ENCODE measurements at places on chromosomes 6 and 20.

- no peak for DNase-seq
These were observed 47.3 kb upstream of the DYNLRB1 start for GRCh38 chr20:34468951-34469350.

- DNase-seq: no peak
These were observed 54.6 kb downstream of the LYRM4 start for GRCh38 chr6:5205877-5206850.

DNA sequence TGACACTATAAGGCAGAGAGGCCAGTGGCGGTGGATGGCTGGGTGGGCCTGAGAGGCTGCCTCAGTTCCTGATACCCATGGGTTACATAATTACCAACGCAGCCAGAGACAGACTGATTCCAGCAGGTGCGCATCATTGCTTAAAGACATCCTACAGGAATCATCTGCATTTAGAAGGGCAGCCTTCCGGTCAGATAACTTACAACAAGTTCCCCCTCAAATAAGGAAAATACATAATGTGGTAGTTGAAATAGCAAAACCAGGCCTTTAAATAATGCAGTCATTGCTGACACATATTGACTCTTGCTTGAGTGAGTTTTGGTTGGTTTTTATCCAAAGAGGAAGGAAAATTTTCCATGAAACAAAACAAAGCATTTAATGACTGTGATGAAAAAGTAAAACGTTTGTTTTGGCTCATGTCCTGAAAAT, 81.9 kb downstream of the SIM1 start:
- no peak for DNase-seq

DNA sequence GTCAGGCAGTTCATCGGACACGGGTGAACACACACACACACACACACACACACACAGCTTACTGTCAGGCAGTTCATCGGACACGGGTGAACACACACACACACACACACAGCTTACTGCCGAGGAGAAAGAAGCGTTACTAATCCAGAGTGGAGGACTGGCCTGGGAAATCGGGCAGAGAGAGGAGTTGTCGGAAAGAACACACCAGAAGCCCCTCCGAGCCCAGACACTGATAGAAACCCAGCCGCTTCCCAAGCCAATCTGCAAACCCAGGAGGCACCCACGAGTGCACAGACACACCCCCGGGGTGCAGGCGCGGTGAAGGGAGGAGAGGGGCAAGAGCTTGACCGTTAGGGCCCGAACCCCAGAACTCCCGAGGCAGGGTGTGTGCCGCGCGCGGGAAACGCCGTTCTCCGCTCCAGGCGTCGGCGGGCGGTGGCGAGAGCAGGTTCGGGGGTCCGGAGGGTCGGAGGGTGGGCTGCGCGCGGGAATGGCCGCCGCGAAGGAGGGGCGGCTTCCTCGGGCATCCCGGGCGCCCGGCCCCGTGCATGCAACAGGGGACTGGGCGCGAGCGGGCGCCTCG, 636 bp downstream of the ELOVL2 start:
- DNase-seq: no peak

GRCh38 chr20:13142143-13142542, 78.9 kb upstream of the ISM1 start:
- DNase-seq: no peak

GRCh38 chr20:63896264-63897105, 1.6 kb downstream of the DNAJC5 start:
- DNase-seq: peak; percentile 26

DNA sequence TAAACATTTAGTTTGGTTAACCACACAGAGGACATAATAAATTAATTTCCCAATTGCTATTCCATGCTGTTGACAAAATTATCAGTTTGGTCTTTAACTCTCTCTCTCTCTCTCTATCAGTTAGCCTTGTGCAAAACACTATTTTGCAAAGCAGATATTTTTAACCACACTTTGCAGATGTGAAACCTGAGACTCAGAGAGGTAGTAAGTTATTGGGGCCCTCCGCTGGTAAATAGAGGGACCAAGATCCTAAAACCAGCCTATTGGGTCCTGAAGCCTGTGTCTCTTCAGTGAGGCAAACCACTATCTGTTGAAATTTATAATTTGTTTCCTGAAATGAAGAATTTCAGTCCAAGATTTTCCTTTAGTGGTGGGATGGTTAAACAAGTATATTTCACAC, 231.0 kb downstream of the SOD2 start:
- DNase-seq: no peak

DNA sequence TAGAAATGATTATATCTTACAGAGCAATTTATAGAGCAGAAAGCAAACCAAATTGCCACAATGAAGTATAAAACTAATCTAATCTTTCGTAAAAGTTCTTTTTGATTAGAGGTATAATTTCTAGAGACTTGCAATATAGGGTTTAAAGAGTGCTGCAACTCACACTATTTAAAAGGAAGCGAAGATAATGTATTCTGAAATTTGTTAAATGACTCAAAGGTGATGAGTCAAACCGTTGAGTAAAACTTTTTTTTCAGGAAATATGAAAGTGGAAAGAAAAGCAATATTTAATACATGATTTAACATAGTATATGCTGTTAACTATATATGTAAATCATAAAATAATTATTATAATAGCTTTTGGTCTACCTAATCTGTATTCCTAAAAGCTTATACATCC, 133.6 kb downstream of the SYNE1 start:
- no peak for DNase-seq

GRCh38 chr20:31907046-31907445, 36.6 kb downstream of the TTLL9 start:
- no peak for DNase-seq

DNA sequence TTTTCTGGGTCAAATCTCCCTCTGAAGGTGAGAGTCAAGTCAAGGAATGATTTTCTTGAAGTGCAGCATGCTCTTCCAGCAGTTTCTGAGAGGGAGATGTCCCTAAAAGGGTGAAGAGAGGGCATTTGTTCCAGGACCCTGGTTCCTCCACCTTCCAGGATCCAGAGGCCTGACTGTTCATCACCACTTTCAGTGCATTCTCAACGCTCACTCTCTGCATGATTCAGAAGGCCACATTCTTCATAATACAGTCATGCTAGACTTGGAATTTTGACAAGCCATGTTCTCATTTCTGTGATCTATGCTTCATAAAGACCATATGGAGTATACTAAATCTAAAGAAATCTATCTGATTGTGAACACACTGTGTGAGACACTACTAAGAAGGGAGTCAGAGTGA, 85.1 kb downstream of the PDE7B start:
- no peak for DNase-seq

- DNase-seq: no peak
These were observed 8.9 kb upstream of the MICB start for GRCh38 chr6:31489086-31489485.

DNA sequence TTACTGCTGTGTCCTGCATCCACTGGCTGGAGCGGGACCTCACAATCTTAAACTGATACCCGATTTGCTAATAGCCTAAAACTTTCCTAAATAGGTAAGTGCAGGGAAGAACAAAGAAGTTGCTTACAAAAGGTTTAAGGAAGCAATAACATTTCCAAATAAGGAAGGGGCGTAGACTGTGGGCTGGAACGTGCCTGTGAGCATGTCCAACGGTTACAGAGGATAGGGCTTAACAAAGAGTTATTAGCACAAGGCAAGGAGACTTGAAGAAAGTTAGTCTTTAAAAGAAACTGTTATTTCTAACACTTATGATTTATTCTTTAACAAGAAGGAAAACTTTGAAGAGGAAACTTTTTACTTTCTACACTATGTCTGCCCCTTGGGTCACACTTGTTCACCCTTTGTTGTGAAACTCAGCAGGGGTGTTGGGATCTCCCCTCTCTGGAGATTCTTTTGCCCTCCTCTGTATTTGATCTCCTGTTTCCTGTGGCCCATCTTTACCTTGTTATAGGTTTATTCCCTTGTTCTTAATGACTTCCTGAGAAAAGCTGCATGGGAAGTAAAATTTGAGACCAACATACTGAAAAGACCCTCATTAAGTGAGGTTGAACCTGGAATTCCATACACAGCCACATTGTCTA, 28.7 kb downstream of the KAT14 start:
- DNase-seq: no peak

GRCh38 chr6:125299257-125299656, 2.5 kb downstream of the HDDC2 start:
- DNase-seq: no peak

DNA sequence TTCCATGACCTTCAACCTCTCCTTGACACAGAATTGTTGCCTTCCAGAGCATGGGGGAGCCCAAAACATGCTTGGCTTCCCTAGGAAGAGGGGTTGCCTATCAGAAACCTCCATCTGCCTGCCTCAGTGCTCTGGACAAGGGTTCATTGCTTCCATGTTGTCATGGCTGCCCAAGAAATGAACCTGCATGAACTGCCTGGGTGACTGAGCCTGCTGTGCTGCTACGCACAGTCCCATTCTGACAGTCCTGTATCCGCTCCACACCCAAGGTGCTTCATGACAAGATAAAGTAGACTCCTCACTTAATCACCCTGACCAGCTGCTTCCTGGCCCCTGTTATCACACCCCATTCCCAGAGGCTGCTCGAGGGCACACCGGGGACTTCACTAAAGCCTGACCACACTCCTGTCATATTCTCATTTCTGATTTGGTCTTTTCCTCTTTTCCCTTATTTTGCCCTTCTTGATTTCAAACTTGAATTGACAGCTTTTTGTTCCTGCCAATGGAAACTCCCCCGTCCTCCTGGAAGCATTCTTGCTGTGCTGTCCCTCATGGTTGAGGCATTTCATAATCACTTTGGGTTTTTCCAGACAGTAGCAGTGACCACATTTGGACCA, 31.9 kb downstream of the GMPR start:
- no peak for DNase-seq

GRCh38 chr6:156410649-156411048, 366.5 kb upstream of the ARID1B start:
- no peak for DNase-seq

DNA sequence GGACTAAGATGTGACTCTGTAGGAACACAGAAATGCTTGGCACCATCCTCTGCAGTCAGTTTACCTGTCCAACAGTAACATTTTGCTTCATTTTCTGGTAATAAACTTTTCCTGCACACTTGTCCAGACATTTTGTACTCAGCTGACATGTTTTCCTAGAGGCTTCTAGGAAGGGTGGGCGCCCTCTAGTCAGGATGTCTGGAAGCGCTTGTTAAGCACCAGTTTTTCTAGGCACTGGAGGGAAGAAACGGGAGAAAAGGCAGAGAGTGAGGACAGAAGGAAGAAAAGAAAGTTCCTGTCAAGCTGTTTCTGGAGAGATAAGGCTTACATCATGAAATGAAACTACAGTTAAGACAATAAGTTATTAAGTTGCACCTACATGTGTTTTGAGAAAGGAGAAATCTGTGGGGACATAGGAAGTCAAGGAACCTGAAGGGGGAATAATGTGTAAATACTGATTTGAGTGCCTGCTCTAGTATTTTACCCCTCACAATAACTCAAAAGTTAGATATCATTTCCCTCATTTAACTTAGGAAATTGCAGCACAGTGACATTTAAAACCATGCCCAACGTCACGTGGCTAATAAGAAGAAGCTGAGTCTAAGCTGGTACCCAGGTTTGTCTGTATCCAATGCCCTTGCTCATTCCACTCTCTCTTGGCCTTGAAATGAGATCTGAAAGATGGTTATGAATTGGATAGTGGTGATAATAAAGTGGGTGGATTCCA, 42.7 kb upstream of the TNFRSF21 start:
- DNase-seq: no peak

DNA sequence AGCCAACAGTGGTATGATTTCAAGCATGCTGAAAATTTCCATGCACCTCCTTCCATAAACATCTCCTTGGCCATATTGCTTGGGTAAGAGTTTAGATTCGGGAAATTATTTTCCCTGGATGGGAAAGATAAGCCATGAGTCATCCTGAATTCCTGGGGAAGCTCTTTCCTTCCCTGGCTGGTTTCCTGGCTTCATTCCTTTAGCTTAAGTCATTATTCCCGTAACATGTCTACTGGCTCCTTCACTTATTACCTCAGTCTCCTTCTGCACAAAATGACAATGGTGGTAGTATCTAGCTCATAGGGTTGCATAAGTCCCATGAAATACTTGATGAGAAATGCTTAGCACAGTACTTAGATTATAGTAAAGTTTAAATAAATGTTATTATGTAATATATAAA, 27.6 kb downstream of the TINAG start:
- DNase-seq: no peak

GRCh38 chr6:30873137-30873640, 11.1 kb upstream of the DDR1 start:
- no peak for DNase-seq

GRCh38 chr20:52242237-52243230, 51.0 kb upstream of the ZFP64 start:
- no peak for DNase-seq

DNA sequence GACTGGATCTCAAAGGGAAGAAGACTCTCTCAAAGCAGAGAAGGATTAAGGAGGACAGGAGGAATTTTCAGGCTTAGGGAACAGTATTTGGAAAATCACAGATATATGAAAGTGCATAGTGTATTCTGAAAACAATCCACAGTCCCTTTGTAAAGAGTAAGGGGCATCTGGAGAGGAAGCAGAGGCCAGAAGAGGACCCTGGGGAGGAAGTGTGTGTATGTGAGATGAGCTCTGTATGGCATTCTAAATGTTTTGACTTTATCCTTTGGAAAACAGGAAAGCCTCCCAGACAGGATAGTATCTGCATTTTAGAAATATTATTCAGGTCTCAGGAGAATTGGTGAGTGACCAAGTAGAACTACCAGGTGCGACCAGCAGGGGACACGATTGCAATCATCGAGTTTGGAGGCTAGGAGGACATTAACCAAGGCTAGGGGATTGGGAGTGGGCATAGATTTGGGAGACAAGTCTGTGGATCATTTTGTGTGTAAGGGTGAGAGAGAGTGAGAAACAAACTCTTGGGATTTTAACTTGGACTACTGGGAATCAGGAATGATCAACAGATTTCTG, 38.3 kb upstream of the FAM184A start:
- DNase-seq: no peak

DNA sequence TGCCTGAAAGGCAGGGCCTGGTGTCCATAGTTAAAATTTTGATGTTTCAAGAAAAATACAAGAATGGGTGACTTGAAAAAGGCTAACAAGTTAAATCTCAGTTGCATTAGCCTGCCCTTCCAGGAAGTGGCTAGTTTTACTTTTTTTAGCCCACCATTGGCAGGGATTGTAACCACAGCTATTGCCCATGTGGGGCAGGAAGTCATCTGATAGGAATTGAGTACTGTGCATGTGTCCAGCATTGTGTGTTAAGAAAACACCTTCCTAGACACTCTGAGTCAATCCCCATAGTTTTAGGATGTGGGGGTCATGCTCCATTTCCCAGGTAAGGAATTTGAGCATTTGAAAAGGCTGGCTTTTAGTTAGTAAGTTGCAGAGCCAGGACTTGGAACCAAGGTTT, 26.9 kb downstream of the LYRM2 start:
- no peak for DNase-seq

- no peak for DNase-seq
These were observed 90.7 kb upstream of the CCDC28A start for GRCh38 chr6:138682704-138683527.

All from activated naive CD8-positive, alpha-beta T cell treated with anti-CD3 and anti-CD28 coated beads, Interleukin-2, amount 50 U/mL, for 24 hours (primary cell).